ENCODE measurements at places on chromosomes 13 and 19. TPM values are rescaled to one million over a fixed set of nuclear protein-coding genes. Genes with fewer than 3 reads are reported as not detected.

GRCh38 chr19:12628040-12629022 is 17.6 kb downstream of the ZNF791 start:
- no peaks in the 10 kb centered on the region for H3K27me3 ChIP-seq
- DNase-seq: no peak
- H3K27ac ChIP-seq: no peak overlapping the region
- no peaks in the 10 kb centered on the region for H3K4me1 ChIP-seq
- peaks cover 58% of the 10 kb centered on the region for H3K36me3 ChIP-seq

GRCh38 chr13:28322256-28322905 is 172.5 kb downstream of the FLT1 start:
- no peaks in the 10 kb centered on the region for H3K27me3 ChIP-seq
- no peak overlapping the region for H3K27ac ChIP-seq
- H3K36me3 ChIP-seq: no peaks in the 10 kb centered on the region

DNA sequence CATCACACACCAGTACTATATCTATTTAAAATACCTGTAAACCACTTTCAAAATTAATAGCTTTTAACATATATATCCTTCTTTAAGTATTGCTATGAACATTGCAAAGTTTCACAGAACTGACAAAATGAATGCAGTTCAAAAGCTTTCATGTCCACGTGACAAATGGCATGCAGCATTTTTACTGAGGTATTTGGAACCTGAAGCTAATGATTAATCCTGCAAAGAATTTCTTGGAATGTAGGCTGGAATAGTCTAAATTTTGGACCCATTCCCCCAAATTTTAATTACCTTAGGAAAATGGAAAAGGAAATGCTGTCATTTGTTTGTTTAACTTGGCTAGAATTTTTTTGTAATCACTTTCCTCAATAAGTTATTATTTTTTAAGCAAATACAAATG is 423.8 kb upstream of the GPC6 start:
- DNase-seq: no peak
- H3K27ac ChIP-seq: no peak overlapping the region
- no peaks in the 10 kb centered on the region for H3K4me1 ChIP-seq
- no peak overlapping the region for H3K4me3 ChIP-seq
- no peaks in the 10 kb centered on the region for H3K36me3 ChIP-seq

GRCh38 chr13:33913829-33914228 is 95.9 kb downstream of the RFC3 start:
- no peak overlapping the region for H3K27ac ChIP-seq
- H3K4me3 ChIP-seq: no peak overlapping the region
- no peak for DNase-seq
- H3K27me3 ChIP-seq: no peaks in the 10 kb centered on the region
- H3K36me3 ChIP-seq: no peaks in the 10 kb centered on the region

Gene ZNF382
- polyA plus RNA-seq: 5.4 TPM

Gene PEAK3
- polyA plus RNA-seq: 0.15 TPM

DNA sequence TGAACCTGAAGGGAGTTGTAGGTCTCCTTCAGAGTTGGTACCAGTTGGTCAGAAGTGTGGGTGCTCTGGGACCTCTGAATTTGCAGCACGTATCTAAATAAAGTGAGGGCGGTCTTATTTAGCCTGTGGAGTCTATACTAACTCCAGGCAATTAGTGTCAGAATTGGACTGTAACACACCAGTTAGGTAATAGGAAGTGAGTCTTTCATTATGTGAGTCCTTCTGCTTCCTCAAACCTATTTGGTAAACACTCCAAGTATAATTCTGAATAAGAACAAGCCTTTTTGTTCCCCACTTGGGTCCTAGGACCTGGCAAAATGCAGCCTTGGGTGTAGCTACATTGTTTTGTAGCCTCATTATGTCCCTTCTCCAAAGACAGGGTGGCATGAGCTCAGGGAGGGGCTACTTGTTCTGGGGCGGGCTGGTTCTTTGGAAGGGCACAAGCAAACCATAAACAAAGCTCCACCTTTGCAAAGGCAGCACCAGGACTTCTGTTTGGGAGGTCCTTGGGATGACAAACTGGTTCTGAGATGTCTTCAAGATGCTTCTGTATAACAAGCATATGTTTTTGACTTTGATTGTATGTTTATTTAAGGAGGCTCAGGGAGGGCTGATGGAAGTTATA is 418.0 kb downstream of the ZNF536 start:
- DNase-seq: no peak
- no peak overlapping the region for H3K4me3 ChIP-seq
- no peak overlapping the region for H3K27ac ChIP-seq
- no peaks in the 10 kb centered on the region for H3K36me3 ChIP-seq

GRCh38 chr19:38185562-38185961 is 38.5 kb downstream of the DPF1 start:
- H3K4me3 ChIP-seq: no peak overlapping the region
- no peaks in the 10 kb centered on the region for H3K27me3 ChIP-seq
- H3K27ac ChIP-seq: no peak overlapping the region

Gene GIPR
- polyA plus RNA-seq: 8.1 TPM

Gene PIH1D1
- 80.8 TPM for polyA plus RNA-seq

GRCh38 chr19:4536798-4537197 is 1.8 kb upstream of the PLIN5 start:
- DNase-seq: no peak
- H3K36me3 ChIP-seq: no peaks in the 10 kb centered on the region
- H3K4me3 ChIP-seq: no peak overlapping the region
- H3K4me1 ChIP-seq: peaks cover 8% of the 10 kb centered on the region

GRCh38 chr13:26864576-26864975 is 104.0 kb upstream of the GPR12 start:
- H3K4me3 ChIP-seq: no peak overlapping the region
- H3K27me3 ChIP-seq: peaks cover 3% of the 10 kb centered on the region
- no peak overlapping the region for H3K27ac ChIP-seq
- no peaks in the 10 kb centered on the region for H3K4me1 ChIP-seq

DNA sequence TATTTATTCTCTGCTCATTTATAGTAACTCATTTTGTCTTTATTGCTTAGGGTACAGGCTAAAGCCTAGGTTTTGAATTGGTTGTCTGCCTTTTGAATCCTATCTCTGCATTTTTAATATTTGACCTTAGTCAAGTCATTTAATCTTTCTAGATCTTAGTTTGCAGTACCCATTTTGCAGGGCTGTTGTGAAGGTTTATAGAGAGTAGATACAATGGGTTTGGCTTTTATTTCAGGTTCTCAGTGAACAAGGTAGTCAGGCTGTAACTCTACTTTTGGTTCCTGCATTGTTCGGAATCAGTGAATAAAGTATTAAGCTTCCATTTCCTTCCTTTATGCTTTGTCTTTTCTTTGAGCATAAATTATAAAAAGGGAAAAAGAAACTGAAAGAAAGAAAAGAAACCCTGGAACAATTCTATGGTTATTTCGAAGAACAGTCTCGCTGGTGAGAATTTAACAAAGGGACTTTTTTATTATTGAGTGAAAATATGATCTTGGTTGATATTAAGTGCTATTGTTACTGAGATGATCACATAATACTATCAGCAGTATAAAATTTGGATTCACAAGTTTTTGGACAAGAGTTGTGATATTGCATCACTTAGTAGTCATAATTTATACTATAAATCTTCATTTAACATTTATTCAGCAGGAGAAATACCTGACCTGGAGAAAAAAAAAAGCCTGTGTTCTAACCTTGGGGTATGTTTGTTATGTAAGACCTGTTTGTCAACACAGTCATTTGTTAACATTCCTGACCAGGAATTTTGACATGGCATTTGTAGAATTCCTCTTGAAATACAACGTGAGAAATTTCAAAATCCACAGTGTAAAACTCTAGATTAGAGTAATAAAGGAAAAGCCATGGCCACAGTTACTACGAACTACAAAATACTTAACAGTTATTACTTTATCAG is 91.3 kb downstream of the ZMYM2 start:
- peaks cover 30% of the 10 kb centered on the region for H3K36me3 ChIP-seq
- no peaks in the 10 kb centered on the region for H3K4me1 ChIP-seq
- no peak for DNase-seq
- no peak overlapping the region for H3K4me3 ChIP-seq

DNA sequence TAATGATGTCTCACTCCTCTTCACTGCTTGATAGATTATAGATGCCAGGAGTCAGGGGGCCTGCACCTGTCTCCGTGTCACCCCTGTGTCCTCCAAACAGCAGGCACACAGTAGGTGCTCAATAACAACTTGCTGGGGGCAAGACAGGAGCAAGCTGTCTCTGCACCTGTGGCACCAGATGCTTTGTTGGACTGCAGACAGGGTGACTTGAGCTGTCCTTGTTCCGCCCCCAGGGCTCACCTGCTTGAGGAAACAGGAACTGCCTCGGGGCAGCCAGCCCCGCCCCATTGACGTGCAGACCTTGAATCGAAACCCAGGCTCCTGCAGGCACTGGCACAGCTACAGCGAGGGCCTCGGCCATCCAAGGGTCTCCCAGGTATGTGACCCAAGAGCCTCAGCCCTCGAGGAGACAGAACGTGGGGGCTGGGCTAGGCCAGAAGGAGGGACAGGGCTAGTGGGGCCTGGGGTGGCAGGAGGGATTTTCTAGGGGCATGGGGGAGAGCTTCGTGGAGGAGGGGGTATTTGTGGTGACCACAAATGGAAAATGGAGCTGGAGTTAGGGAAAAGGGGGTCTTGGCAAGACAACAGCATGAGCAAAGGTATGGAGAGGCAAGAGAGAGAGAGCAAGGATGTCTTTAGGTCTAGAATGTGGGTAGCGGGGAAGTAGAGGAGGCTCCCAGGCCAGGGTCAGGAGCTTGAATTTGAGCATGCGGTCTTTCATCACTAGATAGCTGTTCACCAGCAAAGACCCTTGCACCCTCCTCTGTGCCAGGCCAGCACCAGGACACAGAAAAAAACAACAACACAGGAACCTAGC is at the start of gene HSH2D:
Gene HSH2D (plus strand): TSS at position 287 of the 817 bp plus-strand sequence. CDS start 5,066 bp downstream, outside the sequence.
- no peaks in the 10 kb centered on the region for H3K4me1 ChIP-seq
- peaks cover under 1% of the 10 kb centered on the region for H3K36me3 ChIP-seq

GRCh38 chr19:42534391-42534790 is 6.1 kb upstream of the CEACAM1 start:
- H3K27ac ChIP-seq: no peak overlapping the region
- H3K36me3 ChIP-seq: no peaks in the 10 kb centered on the region
- no peaks in the 10 kb centered on the region for H3K27me3 ChIP-seq
- no peak overlapping the region for H3K4me3 ChIP-seq

Gene IRGC
- polyA plus RNA-seq: 0.03 TPM

DNA sequence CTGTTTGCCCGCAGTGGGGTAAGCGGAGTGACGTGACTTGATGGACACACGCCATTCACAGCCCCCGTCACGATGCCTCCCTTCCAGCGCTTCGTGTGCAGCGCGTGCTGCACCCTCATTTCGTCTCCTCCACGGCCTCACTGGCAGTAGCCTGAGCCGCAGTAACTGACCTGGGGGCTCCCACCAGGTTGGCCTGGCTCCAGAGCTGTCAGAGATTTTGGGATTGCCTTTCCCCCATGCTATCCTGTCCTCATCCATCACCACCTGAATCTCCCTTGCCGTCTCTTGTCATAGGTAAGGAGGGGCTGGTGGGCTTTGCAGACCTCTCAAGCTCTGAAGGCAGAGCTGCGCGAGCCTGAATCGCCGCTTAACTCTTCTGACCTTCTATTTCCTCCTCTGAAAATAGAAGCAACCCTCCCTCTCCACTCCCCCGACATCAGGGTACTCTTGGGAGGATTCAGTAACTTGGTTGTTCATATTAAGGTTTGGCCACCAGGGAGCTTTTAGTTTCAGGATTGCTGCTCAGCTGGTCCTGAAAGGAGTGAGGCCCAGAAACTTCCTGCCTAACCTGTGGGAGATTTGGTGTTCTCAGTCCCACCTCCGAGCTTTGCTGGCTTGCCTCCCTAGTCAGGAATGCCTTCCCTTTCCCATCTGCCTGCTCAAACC is 27.9 kb downstream of the SIGLEC5 start:
- H3K4me3 ChIP-seq: no peak overlapping the region
- no peak for DNase-seq
- H3K27ac ChIP-seq: no peak overlapping the region
- peaks cover 38% of the 10 kb centered on the region for H3K27me3 ChIP-seq
- no peaks in the 10 kb centered on the region for H3K36me3 ChIP-seq

Gene ZNF681
- 5.1 TPM for polyA plus RNA-seq

Gene PPM1N
- polyA plus RNA-seq: 1.0 TPM

DNA sequence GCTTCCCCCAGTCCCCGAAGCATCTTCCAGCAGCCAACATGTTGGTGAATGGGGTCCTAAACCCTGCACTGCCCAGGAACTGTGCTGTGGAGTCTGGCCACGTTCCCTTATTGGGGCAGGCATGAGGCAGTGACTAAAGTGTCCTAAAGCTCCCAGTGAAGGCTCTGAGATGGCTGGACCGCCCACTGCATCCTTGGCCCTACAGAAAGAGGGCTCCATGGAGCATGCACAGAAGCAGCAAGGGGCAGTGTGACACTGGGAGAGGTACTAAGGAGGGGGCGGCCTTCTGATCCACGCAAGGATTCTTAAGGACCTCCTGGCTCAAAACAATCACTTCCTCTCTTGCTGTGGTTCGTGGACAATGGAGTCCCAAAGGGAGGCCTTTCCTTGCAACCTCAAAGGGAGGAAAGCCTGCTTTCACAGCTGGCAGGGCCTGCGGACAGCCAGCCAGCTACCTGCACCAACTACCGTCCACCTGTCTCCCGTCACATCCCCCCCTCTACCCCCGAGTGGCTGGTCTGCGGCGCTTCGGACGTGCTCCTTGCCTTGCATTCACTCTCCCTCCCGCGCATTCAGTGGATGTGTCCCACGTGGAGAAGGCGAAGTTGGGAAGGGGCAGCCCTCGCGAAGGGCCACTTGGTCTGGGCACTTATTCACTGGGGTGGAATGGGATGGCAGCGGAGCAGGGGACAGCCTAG is 63.9 kb upstream of the STARD13 start:
- peak overlapping the region; percentile 43 for H3K4me3 ChIP-seq
- H3K27me3 ChIP-seq: no peaks in the 10 kb centered on the region
- peaks cover 16% of the 10 kb centered on the region for H3K4me1 ChIP-seq
- H3K27ac ChIP-seq: no peak overlapping the region

DNA sequence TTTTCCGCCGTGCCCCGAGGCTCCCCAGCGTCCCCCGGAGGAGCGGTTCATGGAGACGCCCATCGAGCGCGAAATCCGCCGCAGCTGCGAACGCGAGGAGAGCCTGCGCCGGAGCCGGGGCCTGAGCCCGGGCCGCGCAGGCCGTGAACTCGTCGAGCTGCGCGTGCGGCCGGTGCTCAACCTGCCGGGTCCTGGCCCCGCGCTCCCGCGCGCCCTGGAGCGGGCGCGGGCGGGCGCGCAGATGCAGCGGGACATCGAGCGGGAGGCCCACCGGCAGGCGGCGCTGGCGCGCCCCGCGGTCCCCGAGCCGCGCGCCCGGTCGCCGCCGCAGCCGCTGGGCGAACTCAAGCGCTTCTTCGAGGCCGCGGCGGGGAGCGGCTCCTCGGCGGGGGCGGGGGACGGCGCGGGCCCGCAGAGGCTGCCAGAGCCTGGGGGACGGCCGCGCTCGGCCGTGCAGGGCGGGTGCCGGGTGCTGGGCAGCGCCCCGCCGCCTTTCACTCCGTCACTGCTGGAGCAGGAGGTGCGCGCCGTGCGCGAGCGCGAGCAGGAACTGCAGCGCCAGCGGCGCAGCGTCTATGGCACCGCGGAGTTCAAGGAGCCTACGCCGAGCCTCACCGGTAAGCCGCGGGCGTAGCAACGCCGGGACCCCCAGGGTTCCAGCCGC is 807 bp downstream of the MISP3 start:
- H3K27ac ChIP-seq: peak overlapping the region; percentile 98
- peaks cover 12% of the 10 kb centered on the region for H3K4me1 ChIP-seq
- H3K36me3 ChIP-seq: no peaks in the 10 kb centered on the region
- peak; percentile 90 for DNase-seq
